HS-27A (cell line): ENCODE measurements at places on chromosomes 13 and 19.

DNA sequence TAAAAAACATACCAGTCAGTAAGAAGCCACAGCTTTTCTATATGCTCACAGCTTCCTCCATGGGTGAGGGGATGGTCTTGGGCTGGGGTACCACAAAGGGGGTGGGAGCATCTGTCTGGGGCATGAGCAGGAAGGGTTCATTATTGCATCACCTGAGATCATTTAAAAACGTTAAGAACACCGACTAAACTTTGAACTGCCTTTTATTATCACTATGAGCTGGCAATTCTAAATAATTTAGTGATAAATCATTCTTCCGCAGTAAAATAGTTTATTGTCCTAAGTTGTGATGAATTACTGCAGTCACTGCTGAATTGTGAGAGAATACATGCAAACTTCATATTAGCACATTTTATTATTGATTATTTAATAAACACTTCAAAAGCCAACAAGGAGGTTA, 71.6 kb downstream of the KL start:
- DNase-seq = no peak

GRCh38 chr13:110552767-110553166, 8.8 kb downstream of the RAB20 start:
- no peak for DNase-seq

- DNase-seq = no peak
Measured at GRCh38 chr13:25147638-25148401, 24.3 kb downstream of the AMER2 start.

DNA sequence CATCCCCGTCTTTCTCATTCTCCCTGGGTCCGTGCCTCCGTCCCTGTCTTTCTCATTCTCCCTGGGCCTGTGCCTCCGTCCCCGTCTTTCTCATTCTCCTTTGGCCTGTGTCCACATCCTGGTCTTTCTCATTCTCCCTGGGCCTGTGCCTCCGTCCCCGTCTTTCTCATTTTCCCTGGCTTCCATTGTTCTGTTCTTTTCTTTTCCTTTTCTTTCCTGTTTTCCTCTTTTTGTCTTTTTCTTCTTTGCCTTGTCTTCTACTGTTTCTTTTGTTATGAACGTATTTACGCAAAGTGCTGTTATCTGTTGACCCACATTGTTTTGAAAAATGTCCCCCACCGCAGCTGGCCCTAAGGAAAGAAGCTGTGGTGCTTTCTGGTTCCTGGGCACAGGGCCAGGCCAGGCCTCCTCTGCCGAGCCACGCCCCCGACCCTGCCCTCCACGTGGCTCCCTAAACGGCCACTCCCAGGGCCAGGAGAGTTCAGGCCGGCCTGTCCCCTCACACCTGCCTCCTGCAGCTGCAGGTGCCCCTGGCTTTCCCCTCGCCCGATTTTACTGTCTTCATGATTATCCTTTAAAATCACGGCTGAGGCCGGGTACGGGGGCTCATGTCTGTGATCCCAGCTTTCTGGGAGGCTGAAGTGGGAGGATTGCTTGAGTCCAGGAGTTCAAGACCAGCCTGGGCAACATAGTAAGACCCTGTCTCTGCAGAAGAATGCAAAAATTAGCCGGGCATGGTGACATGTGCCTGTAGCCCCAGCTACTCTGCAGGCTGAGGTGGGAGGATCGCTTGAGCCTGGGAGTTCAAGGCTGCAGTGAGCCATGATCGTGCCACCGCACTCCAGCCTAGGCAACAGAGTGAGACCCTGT, 14.0 kb upstream of the TMPRSS9 start:
- no peak for DNase-seq

DNA sequence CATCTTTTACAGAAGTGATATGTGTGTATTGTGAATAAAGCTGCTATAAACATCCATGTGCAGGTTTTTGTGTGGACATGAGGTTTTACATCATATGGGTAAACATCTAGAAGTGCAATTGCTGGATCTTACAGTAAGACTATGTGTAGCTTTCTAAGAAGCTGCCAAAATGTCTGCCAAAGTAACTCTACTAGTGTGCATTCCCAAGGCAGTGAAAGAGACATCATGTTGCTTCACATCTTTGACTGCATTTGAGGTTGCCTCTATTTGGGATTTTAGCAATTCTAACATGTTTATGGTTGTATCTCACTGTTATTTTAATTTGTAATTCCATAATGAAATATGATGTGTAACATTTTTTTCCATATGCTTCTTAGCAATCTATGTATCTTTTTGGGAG, 30.3 kb downstream of the SLITRK6 start:
- DNase-seq = no peak

DNA sequence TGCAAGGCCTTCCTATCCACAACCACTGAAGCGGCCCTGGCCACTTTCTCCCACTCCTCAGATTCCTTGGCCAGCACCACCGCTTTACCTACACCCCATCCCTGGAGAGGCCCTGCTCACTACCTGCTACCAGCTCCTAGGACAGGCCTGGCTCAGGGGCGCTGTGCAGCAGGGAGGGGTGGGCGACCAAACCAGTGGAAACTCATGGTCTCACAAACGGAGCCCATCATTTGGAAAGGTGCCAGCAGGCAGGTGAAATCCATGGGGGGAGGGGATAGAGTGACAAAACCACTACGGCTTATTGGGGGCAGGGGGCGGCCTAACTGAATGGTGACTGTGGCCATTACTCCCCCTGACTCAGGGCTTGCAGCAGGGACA, 27.6 kb downstream of the C19orf47 start:
- no peak for DNase-seq

GRCh38 chr13:26186995-26187394, 35.1 kb downstream of the RNF6 start:
- DNase-seq = no peak

DNA sequence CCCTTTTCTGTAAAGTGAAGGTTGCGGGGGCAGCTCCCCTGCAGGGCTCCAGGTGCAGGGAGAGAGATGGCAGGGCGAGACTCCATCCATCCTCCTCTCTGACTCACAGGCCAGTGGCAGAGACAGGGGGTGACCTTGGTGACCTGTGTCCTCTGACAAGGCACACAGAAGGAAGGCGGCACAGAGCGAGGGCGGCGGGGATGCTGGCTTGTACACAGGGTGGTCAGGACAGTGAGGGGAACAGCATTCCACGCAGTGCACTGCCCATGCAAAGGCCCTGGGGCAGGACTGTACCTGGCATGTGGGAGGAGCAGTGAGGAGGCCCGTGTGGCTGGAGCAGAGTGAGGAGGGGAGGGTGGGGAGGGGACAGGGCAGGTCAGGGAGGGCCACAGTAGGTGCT, 7.7 kb downstream of the NDUFA11 start:
- DNase-seq = no peak

GRCh38 chr13:94726425-94726824, 14.1 kb upstream of the SOX21 start:
- no peak for DNase-seq

DNA sequence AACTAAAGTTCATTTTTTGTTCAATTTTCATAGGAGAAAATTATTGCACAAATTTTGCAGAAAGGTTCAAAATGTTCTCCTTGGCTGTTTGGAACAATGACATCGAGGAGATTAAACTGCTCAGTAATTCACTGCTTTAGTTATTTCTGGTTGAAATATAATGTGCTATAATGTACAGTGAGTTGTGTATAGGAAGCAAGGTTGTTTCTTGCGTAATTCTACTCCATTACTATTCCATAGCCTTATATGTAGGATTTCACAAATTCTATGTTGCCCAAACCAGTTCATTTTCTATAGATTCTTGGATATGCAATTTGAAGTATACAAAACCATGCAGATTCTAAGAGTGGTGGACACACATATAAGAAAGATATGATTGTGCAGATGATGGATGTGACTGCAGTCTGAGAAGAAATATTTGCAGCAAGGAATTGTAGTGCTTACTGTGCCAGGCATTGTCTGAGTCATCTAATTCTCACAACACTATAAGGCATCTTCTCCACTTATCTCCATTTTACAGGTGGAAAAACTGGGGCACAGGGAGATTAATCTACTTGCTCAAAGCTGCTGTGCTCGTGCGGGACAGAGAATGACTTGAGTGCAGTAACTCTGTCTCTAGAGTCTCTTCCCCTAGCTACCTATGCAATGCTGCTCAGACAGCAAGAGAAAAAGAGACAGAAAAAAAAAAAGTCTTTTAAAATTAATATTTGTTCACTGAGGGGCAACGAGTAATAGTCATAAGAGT, 515.5 kb downstream of the MYO16 start:
- DNase-seq = no peak

DNA sequence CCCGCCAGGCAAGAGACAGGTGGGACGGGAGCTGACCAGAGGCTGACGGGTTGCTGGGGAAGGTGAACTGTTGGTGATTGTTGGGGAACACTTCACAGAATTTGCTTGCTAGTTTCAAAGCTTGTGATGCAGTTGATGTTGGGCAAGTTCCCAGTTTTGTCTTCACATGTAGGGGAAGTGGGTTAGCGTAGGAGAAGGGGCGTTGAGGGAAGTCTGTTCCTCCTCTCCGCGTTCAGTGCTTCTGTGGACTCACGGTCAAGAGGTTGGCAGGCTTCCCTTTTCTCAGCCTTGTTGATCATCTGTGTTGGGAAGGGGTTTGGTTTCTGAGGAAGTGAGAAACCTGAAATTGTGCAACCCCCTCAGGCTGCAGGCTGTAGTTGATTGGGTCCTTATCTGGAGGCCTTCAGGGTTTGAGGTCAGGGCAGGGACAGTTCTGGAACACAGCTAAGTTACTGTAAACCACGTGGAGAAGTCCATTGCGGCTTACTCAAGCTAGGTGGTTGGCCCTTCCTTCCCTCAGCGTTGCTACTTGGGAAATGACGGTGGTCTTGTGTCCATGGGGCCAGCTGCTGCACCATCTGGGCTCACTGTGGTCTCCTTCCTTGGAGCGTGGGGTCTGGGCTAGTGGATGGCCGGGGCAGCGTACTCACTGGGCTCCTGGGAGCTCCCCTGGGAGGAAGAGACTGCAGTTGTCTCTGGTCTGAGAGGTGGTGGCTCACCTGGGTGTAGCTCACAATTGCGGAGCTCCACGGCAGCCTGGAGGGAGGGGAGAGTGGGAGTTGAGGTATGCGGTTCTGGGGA, 7.5 kb downstream of the RPS9 start:
- no peak for DNase-seq

- DNase-seq = no peak
Measured at GRCh38 chr13:56923626-56924140, 217.0 kb upstream of the PRR20A start.

GRCh38 chr13:22801402-22802003, 379.3 kb upstream of the SGCG start:
- no peak for DNase-seq

DNA sequence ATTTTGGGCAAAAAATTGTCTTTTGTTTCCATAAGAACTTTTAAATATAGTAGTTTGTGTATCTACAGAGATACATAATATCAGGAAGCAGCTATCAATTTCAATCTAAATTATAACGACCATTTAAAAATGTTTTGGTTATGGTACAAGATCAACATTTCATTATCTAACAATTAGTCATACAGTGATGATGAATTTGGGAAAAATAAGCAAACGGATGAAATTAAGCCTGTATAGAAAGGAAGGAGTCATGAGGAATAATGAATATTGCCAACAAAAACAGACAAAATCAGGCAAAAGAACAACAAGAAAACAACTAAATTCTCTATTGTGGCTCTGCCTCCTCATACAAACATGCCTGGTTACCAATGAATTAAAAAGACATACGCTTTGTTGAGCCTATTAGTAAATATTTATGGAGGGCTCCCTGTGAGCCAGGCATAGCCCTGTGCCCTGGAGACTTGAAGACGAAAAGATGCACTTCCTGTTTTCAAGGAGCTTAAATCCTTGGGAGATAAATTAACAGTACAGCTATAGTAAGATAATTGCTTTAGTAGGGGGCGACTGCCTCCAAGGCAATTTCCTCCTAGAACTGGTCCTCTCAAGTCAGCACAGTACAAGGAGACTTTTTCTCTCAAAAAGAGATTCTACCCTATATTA, 73.0 kb downstream of the NALCN start:
- no peak for DNase-seq

DNA sequence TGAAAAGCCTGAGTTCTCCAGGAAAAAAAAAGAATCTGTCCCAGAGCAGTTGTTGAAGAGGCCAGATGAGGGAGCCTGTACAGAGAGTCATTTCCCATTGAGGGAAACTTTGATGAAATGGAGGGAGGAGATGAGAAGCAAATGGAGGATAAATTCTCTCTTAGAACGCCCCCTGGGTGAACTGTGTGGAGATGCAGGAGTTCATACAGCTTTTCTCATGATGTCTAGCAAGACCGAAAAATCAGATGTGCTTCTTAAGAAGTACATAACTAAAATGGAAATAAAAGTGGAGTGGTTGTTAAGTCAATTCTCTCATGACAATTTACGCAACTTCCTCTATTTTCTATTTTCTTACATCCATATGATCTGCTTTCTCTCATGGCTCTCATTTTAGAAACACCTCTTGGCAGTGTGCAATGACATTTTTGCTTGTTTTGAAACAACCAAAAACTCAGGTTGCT, 1263.1 kb downstream of the PCDH9 start:
- peak; percentile 19 for DNase-seq

DNA sequence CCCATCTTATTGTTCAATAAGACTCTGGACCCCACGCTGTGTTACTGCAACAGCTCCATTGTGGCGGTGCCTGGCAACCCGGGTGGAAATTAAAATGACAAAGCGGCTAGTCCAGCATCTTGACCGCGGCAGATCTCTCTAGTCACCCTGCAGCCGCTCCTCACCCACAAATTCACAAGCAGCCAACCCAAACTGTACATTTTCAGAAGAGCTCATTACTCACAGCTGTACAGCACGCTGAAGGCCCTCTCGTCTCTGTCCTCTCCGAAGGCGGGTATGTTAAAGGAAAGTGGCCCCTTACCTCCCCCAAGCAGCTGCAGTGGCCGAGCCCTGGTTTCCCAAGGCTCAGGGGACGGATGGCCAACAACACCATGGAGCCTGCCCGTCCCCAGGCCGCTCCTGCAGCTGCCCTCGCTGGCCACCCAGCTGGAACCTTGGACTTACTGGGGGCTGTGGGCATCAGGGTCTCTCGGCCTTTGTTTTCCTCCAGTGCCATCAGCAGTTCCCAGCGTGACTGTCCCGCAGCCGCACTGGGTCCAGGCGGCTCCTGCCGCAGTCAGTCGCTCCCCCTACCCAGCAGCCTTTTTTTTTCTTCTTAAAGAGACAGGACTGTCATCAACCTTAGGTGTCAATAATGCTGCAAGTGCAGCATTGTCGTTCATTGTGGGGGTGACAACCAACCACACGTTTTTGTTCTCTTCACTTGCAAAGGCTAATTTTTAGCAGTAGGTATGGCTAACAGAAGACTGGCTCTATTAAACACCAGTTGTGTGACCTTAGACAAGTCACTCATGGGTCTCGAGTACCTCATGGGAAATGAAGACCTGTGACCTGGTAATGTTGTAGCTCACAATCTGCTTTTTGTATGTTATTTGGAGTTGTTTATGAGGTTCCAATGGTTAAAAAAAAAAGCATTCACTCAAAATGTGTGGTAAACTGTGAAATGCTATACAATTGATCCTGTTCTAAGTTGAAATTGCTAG, at the start of gene SACS:
TSS of gene SACS (minus strand) at position 532 of the 983 bp plus-strand sequence. CDS start 22,463 bp downstream, outside the sequence.
- no peak for DNase-seq

DNA sequence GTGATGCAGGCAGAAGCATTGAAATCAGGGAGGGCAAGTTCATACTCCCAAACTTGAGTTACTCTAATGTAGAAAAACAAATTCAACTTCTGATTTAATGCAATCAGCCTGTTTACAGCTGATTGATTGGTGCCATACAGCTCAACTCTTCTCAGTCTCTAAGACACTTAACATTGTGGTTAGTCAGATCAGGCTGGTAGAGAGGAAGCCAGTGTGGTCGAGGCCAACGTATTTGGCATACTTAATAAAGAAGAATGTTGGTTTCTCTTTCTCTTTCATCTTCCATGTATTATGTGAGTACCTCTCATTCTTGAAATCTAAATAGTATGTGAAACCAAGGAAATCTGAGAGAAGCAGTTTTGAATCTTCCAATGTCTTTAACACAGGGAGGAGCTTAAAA, 255.0 kb upstream of the SLITRK1 start:
- DNase-seq = no peak
